ENCODE measurements at places on chromosomes 11 and 22.

DNA sequence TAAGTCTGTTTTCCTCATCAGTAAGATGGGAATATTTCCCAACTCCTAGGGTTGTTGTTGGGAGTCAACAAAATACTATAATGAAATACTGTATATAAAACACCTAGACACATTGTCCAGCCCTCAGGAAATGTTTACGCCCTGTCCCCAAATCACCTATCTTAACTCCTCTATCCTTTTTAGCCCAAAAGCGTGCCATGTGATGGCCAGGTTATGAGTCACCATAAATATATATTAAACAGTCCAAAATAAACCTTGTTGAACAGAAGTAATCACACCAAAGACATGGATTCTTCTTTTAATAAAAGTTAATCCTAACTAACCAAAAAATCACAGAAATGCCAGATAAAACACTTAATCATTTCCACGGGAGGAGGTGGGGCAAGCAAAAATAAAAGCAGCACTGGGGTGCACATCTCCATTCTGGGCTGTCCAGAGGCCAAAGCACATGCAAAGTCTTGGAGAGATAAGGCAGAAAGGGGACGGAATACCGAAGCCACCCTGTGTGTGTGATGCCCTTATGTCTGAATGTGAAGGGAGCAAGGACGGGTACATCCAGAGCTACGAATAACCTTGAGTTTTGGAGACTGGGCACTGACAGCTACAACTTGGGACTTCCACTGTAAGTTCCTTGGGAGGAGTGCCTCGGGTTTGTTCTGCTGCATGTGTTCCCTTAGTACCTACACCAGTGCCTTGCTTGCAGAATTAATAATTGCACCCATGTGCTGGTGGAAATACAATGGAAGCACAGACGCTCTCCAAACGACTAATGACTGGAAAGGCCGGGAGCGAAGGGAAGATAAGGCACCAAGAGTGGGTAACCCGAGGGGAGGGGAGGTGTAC, 1.1 kb downstream of the OSBP start:
- no peak for DNase-seq

- DNase-seq: no peak
These were observed 99.4 kb upstream of the SORL1-AS1 start for GRCh38 chr11:121552154-121552553.

DNA sequence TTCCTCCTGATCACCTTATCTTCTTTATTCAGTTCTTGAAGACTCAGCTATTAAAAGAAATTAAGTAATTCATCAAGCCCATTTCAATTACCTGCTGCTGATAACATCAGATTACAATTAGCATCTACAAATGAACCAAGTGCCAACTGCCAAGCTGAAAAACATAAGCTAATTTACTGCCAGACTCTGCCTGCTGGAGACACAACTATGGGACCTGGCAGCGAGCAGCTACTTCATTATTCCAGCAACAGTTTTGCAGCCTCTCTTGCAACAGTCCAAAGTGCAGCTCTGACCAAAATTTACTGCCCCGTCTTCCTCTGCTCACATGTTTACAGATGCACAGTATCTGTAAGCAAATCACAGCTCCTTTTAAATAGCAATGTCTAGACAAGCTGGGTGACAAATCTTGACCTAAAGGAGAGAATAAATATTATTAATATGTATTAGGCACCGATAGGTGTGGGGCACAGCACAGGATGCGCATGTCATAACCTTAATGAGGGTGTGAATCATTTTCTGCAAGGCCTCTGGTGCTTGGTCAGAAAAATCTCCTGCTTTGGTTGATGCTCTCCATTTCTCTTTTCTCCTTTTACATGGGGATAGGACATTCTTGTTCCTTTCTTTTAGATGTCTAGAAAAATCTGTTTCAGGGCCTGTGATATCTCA, 232.2 kb upstream of the PITPNB start:
- DNase-seq: no peak

DNA sequence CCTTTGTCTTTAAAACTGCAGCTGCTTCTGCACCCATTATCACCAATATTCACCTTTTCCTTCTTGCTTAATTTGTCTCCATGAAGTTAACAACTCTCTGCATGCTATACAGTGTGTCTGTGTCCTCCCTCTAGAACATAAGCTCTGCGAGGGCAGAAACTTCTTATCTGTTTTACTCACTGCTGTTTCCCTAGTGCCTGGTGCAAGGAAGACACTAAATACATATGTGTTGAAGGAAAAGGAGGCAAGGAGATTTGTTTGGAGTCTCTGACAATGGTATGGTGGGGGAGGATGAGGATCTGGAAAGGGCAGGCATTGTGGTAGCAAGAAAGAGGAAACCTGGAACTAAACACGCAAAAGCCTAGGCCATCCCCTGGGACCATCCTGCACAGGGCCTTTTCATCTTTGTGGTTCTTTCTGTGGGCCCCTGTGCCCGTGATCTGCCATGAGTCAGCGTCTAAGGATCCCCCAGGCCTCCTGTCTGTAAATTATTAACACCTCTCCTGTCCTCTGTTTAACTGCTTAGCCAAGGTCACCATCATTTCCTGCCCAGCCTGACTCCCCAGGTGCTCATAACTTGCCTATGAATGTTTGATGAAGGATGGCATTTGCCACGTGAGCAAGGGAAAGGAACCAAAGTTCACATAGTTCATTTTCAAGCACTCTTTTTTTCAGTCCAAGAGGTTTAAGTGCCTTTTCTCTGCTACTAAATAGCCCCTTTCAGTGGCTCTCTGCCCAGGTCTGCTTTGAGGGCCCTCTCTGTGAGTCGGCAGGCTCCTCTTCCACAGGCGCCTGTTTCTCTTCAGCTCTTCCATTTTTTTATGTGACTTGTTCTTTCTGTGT, 131.1 kb downstream of the RASSF10 start:
- DNase-seq: no peak

DNA sequence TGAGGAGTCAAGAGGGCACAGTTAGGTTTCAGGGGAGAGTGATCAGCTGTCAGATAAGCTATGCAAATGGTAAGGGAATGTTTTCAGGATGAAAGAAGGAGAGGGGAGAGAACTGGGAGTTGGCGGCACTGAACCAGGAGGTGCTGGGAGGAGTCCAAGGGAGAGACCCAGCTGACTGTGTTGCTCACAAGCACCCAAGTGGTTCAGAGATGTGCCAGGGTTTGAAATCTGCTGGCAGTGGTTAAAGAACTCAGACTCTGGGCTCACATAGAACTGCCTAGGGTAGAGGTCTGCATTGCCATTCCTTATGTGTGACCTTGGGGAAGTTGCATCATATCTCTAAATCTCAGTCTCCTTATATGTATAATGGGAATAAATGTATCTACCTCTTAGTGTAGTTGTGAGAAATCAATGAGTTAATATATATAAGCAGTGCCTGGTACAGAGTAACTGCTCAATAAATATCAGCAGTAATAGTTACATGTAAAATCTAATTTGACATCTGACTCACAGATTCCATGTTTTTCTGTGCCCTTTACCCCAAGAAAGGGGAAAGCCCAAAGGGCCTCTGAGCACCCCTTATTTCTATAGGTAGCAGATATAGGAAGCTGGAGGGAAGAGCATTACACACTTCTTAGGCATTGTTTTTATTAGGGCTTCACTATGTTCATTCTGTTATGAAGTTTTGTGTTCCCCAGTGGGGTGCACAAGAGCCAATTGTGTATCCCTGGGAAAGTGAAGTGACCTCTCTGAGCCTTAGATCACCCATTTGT, 66.9 kb upstream of the SESN3 start:
- no peak for DNase-seq

DNA sequence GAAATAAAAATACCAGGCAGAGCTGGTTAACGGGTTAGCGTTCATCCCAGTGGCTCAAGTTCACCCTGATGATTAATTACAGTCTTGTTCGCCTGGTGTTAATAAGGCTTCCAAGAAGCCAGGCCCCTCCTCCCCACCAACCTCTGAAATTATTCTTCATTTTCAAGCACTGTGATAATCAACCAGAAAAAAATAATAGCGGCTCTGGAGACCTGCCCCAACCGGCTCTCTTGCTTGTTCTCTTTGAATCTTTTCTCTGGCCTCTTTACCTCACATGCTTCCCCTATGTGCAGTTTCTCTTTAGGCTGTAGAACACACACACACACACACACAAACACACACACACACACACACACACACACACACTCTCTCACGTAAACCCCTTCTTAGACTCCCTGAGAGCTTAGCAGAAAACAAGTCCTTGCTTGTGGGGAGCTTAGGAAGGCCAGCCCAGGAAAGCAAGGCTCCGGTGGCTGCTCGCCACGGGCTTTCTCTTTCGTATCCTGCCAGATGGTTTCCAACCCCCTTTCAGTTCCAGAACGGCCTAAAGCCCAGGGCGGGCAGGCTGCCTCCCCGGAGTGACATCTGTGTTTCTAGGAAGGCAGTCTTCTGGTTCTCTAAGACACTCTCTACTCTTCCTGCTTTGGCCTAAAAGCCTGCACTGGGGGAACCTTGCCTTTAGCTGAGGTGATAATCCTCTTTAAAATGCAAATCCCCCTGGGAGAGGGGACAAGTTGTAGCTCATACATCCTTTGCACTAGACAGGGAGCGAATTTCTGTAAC, 106.4 kb upstream of the SESN3 start:
- peak; percentile 41 for DNase-seq

- DNase-seq: no peak
These were observed 59.1 kb downstream of the IGLL1 start for GRCh38 chr22:23520863-23521440.

- DNase-seq: no peak
These were observed 857.2 kb upstream of the TENM4 start for GRCh38 chr11:80297858-80298632.

DNA sequence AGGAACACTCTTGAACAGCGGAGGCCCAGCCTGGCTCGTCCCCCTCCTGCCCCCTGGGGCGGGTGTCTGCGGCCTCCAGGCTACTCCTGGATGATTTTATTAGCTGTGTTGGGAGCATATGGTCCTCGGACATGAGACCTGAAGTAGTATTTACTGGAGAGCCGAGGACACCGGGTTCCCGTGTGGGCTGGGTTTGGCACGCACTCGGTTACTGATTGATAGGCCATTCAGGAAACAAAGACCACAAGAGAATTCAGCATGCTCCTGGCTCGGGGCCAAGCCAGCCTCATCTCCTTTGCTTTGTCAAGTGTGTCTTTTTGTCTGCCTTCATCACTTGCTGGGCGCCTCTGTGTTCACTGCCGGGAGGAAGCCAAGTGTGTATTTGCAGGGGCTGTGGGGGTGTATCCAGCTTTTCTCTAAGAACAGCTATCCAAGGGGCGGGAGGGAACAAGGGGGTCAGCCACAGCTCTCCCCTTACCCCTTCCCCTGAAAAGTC, 9.7 kb downstream of the FXYD2 start:
- DNase-seq: peak; percentile 68

- no peak for DNase-seq
These were observed 30.8 kb upstream of the TCF20 start for GRCh38 chr22:42301077-42301741.

- DNase-seq: no peak
These were observed 49.9 kb upstream of the THY1 start for GRCh38 chr11:119472856-119473222.

GRCh38 chr22:16866167-16866566, 41.0 kb upstream of the XKR3 start:
- DNase-seq: no peak

- no peak for DNase-seq
These were observed 98.0 kb upstream of the CD82 start for GRCh38 chr11:44467413-44467812.

- DNase-seq: no peak
These were observed 195.0 kb downstream of the IGLL1 start for GRCh38 chr22:23384923-23385677.
